ENCODE measurements at places on chromosomes 2 and 18.

GRCh38 chr2:159326569-159327255, 40.2 kb upstream of the WDSUB1 start:
- peak; percentile 55 for DNase-seq

- DNase-seq, result no peak
These were observed 46.0 kb downstream of the ADCY3 start for GRCh38 chr2:24874035-24874434.

- DNase-seq, result no peak
These were observed 190.8 kb downstream of the RTP5 start for GRCh38 chr2:242060212-242060835.

DNA sequence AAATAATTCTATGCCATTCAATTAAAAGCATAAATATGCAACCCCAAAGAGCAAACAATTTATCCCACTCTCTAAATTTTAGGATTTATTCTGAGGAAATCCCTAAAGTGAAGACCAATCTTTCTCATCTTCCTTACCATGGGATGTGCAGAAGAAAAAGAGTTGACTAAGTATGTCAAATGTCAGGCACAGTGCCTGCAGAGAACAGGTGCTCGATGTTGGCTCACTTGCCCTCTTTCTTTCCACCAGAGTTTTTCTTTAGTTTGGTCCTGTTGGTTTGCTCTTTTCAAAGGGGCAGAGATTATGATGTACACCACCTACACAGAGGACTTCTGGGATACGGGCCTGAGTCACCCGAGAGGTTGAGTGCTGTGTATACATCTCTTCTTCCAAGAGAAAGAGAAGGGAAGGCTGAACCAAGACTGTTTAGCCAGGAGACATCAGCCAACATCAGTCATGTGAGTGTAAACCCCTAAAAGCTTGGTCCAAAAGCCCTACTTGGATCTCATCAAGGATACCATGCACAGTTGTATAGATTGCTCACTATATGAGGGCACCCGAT, 51.7 kb downstream of the SUMO1 start:
- DNase-seq, result no peak

DNA sequence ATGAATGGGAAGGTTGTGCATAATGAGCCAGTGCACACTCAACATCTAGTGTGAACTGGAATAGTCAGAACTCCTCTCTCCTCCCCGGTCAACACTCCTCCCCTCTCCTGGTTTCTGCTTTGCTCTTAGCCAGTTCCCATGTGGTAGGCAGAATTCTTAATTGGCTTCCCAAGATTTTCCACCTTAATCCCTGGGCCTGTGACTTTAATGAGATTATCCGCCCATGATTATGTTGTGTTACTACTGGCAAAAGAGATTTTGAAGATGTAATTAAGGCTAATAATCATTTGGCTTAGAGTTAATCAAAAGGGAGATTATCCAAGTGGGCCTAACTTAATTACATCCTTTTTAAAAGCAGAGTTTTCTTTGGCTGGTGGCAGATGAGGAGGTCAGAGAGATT, 34.2 kb upstream of the REV1 start:
- DNase-seq, result no peak

DNA sequence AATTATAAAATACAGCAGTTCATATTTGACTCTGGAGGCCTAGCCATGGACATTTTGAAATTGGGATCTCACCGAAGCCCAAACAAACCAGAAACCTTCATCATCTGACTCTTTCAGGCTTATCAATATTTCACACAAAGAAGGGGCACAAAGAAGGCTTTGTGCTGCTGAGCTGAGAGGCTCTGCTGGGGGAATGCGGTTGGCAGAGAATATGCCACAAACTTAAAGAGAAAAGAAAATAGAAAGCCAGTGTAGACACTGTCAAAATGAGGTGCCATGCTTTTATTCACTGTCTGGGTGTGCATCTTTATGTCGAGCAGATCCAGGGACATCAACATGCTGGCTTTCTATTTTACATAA, 162.6 kb downstream of the QPCT start:
- DNase-seq, result no peak

- no peak for DNase-seq
These were observed 141.9 kb upstream of the LGALSL start for GRCh38 chr2:64311948-64312621.

DNA sequence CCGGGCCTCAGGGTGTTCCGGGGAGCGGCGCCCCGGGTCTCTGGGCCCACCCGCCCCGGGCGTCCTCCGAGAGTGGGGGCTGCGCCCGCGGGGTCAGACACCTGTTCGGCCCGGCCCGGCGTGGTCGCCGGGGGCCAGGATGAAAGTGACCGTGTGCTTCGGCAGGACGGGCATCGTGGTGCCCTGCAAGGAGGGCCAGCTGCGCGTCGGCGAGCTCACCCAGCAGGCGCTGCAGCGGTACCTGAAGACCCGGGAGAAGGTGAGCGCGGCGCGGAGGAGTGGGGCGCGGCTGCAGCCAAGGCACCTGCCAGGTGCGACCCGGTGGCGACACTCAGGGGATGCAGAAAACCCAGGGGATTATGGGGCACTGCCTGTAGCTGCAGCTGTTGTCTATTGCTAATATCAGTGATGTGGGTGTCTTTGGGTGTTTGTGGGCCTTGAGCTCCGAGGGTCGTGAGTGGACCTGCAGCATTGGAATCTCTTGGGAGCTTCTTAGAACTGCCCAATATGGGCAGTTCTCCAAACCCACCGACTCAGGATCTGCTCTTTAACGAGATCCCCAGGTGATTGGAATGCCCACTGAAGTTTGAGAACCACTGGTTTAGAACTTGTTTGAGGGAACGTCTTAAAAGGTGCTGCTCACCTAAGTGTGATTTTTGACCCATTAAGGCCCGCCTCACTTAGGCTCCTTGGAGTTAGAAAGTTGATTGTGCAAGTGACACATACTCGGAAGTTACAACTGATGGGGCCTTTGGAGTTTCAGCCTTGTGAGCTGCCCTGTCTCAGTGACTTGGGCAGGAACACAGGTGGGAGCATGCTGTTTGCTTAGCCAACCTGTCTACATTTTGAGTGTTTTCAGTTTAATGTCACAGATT, 823 bp downstream of the PARD3B start:
- no peak for DNase-seq

DNA sequence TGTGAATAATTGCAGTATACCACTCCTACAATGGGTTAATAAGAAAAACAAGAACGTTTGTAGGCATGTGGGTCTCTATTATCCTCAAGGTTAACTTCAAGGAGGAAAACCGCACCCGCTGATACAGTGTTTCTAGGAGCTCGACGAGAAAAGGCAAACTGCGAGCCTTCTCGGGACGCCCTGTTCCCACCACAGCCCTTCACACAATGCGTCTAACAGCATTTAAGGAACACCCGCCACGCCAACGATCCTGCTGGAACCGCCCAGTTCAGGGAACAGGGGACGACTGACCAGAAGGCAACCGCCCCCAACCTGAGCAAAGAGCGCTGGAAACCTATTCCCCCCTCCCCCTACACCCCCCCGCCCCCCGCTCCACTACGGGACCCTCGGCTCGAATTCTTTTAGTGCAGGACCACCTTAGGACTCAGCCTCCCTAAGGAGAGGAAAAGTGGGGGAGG, 710 bp upstream of the TMSB10 start:
- DNase-seq, result peak; percentile 11

GRCh38 chr2:152134488-152135280, 35.8 kb upstream of the CACNB4 start:
- peak; percentile 80 for DNase-seq

GRCh38 chr2:202821206-202822160, 50.1 kb downstream of the ICA1L start:
- DNase-seq, result no peak

- no peak for DNase-seq
These were observed 297.7 kb upstream of the SYT4 start for GRCh38 chr18:43574974-43575373.

DNA sequence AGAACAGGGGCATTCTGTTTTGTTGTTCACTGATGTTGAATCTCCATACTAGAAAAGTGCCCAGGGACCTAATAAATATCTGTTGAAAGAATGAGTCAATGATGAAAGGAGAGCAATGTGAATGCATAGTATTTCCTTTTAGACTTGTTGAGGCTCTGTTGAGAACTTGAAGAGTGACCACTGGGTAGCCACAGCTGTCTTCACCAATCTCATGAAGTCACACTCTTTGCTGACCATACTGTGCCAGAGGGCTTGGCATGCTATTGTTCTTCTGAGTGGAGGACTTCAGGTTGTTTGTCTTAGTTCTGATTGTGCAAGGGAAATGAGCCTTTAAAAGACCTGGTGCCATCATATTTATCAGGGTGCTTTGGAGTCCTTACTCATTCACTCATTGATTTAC, 41.6 kb upstream of the NT5C1B start:
- no peak for DNase-seq

Measured in erythroblast (primary cell).